ENCODE measurements at places on chromosomes 1 and 21. TPM values are rescaled to one million over a fixed set of nuclear protein-coding genes. Genes with fewer than 3 reads are reported as not detected.

GRCh38 chr1:19424651-19425570, 60.4 kb downstream of the CAPZB start:
- H3K4me1 ChIP-seq, result peaks cover 87% of the 10 kb centered on the region
- no peaks in the 10 kb centered on the region for H3K27me3 ChIP-seq
- no peak overlapping the region for H3K4me3 ChIP-seq

DNA sequence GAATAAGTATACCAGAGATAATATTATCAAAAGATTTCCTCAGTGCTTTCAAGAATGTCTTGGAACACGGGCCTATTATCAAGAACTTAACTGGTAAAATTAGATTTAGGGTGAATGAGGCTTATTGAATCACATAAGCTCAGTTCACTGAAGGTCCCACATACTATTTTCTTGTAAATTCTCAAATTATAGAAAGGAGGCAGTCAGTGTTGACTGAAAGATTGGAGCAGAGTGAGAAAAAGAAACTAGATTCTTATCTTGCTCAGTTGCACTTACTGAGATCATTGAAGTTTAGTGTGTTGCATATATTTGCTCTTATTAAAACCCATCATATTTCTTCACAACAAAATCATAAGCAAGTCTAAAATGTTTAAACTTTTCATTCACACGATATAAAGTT, 3.9 kb upstream of the RGS1 start:
- H3K36me3 ChIP-seq, result no peaks in the 10 kb centered on the region
- no peak for DNase-seq
- no peak overlapping the region for H3K4me3 ChIP-seq
- H3K4me1 ChIP-seq, result no peaks in the 10 kb centered on the region
- H3K27ac ChIP-seq, result no peak overlapping the region
- no peaks in the 10 kb centered on the region for H3K27me3 ChIP-seq

The VWA1 gene
- 25.1 TPM for total RNA-seq

DNA sequence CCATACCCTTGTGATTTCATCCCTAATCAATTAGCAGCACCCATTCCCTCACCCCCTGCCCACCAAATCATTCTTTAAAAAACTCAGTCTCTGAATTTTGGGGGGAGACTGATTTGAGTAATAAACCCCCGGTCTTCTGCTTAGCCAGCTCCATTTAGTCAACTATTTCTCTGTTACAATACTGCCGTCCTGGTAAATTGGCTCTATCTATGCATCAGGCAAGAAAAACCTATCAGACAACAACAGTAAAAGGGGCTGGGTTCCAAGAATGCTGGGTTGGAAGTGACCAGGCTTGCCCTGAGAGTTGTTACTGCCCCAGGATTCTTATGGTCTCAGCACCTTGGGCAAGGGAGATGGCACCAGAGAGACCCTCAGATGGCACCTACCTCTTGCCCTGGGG, 16.3 kb upstream of the C1orf198 start:
- H3K27ac ChIP-seq, result no peak overlapping the region
- DNase-seq, result no peak
- H3K4me3 ChIP-seq, result no peak overlapping the region
- H3K4me1 ChIP-seq, result no peaks in the 10 kb centered on the region
- H3K27me3 ChIP-seq, result peaks cover 31% of the 10 kb centered on the region
- no peaks in the 10 kb centered on the region for H3K36me3 ChIP-seq

DNA sequence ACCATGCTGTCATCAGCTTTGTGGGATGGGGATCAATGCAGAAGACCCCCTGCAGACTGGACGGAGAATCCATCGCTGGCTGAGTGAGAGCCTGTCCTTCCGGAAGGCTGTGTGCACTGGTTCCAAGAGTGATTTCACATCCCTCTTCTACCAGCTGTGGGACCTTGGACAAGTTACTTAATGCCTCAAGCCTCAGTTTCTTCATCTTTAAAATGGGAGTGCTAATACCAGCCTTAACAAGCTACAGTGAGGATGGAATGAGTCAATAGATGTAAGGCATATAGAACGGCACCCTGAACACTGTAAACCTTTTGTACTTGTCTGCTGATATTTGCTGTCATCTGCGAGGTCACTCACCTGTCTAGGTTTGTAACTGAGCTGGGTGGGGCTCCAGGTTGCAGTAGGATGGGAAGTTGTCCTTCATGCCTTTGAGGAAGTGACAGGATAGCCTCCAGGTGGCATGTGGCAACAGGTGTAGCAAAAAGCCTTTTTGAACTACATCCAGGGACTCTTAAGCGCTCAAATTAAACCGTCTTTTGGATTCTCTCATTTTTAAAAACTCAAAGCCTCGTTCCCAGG, 27.5 kb downstream of the TMEM51 start:
- no peak overlapping the region for H3K4me3 ChIP-seq
- peaks cover 96% of the 10 kb centered on the region for H3K4me1 ChIP-seq
- H3K27ac ChIP-seq, result peak overlapping the region; percentile 38
- no peaks in the 10 kb centered on the region for H3K36me3 ChIP-seq

The DMRTB1 gene
- not detected for total RNA-seq

DNA sequence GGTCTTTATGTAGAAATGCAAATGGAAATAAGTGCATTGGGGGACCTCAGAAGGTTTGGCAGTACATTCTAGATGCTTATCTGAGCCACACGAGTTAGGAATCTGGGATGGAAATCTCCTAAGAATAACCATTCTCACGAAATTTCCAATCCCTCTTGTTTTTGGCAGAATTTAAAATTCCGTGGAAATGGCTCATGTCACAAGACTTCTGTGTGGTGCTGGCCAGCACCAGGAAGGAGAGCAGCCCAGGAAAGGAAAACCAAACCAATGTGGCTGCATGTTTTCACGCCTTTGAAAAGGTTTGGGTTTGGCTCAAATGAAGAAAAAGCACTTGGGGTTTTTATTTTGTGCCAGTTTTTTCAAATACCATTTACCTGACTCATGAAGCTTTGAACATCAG, 80.1 kb upstream of the KCNK2 start:
- H3K4me1 ChIP-seq, result no peaks in the 10 kb centered on the region
- no peak overlapping the region for H3K27ac ChIP-seq
- H3K4me3 ChIP-seq, result no peak overlapping the region
- no peaks in the 10 kb centered on the region for H3K36me3 ChIP-seq

- no peak overlapping the region for H3K27ac ChIP-seq
- DNase-seq, result no peak
- no peaks in the 10 kb centered on the region for H3K36me3 ChIP-seq
Measured at GRCh38 chr1:172476218-172476811, 32.4 kb upstream of the PIGC start.

- no peak overlapping the region for H3K27ac ChIP-seq
- DNase-seq, result no peak
- H3K27me3 ChIP-seq, result peaks cover 7% of the 10 kb centered on the region
- no peaks in the 10 kb centered on the region for H3K36me3 ChIP-seq
- no peaks in the 10 kb centered on the region for H3K4me1 ChIP-seq
Measured at GRCh38 chr1:159800177-159800930, 1.8 kb upstream of the FCRL6 start.

The TMEM125 gene
- not detected for total RNA-seq

GRCh38 chr1:17023102-17023501, 11.4 kb upstream of the ATP13A2 start:
- H3K36me3 ChIP-seq, result peaks cover 69% of the 10 kb centered on the region
- H3K27ac ChIP-seq, result no peak overlapping the region
- no peak overlapping the region for H3K4me3 ChIP-seq
- H3K4me1 ChIP-seq, result no peaks in the 10 kb centered on the region
- no peaks in the 10 kb centered on the region for H3K27me3 ChIP-seq

The SCMH1 gene
- total RNA-seq, result 41.8 TPM

The NUDT17 gene
- 2.6 TPM for total RNA-seq

GRCh38 chr1:101388904-101389546, 152.2 kb downstream of the S1PR1 start:
- H3K27ac ChIP-seq, result no peak overlapping the region
- H3K36me3 ChIP-seq, result no peaks in the 10 kb centered on the region
- H3K4me1 ChIP-seq, result no peaks in the 10 kb centered on the region
- DNase-seq, result no peak
- no peak overlapping the region for H3K4me3 ChIP-seq
- H3K27me3 ChIP-seq, result no peaks in the 10 kb centered on the region

The OR2L8 gene
- not detected for total RNA-seq

DNA sequence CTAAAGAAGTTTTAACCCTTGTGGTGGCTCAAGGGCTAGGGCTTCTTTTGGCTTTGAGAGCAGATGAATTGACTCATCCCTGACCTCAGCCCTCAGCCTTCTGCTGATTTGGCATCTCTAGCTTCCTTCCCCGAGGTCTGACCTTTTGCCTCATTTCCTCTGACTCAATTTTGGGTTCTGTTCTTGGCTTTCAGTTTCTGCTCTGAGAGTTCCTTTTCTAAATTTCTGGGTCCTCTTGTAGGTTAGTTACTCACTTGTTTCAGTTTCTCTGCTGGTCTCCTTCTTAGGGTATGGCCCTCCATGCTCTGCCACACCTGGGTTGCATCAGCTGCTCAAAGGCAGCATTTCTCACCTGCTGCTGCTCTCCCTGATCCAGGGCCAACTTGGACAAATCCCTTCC, 19.4 kb downstream of the PDE4B start:
- DNase-seq, result no peak
- no peaks in the 10 kb centered on the region for H3K36me3 ChIP-seq
- H3K27me3 ChIP-seq, result no peaks in the 10 kb centered on the region
- H3K4me3 ChIP-seq, result no peak overlapping the region

- no peak overlapping the region for H3K4me3 ChIP-seq
- H3K27me3 ChIP-seq, result no peaks in the 10 kb centered on the region
- no peaks in the 10 kb centered on the region for H3K4me1 ChIP-seq
- H3K36me3 ChIP-seq, result no peaks in the 10 kb centered on the region
- no peak overlapping the region for H3K27ac ChIP-seq
- no peak for DNase-seq
Measured at GRCh38 chr1:221371705-221372104, 370.2 kb downstream of the DUSP10 start.

The C1orf141 gene
- total RNA-seq, result not detected

- H3K36me3 ChIP-seq, result no peaks in the 10 kb centered on the region
- peaks cover 98% of the 10 kb centered on the region for H3K4me1 ChIP-seq
- H3K27ac ChIP-seq, result peak overlapping the region; percentile 81
- H3K27me3 ChIP-seq, result no peaks in the 10 kb centered on the region
Measured at GRCh38 chr1:3323021-3323795, 131.3 kb upstream of the ARHGEF16 start.

The SLC35F3 gene
- total RNA-seq, result not detected
